ENCODE measurements at places on chromosomes 6 and 20.

DNA sequence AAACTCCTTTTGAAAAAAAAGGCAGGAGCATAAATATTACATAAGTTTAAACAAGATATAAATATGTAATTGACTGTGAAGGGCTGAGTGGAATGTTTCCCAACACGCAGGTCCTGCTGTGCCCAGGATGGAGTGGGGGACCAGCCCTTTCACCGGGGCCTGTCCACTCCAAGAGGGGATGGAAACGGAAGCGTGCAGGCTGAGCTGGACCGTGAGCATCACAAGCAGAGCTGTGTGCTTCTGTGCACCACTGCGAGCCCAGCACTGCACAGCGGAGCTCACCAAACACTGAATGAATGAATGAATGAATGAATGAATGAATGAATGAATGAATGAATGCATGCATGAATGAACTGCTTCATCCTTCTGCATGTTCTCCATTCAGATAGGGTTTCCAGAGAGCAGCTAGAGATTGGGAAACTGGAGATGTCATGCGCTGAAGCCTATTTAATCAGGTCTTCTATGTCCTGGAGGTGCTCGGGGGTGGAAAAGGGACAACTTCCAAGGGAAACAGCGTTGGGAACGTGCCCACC is 157.7 kb downstream of the ANKRD60 start:
- DNase-seq: no peak

DNA sequence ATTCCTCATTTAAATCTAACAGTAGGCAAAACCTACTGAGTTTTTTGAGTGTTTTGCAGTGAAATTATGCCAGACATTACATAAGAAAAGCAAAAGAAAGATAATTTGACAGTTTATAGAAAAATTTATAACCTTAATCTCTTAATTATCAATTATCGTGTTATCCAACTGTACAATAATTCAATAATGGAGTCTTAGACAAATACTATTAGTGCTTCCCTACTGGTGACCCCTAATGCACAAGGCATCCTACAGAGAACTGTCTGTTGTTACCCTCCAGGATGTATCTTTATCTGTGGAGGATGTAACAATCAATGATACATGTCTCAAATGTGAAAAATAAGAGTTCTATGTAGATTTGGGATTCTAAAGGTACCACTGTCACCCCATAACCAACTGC is 1687.6 kb downstream of the GRIK2 start:
- DNase-seq: no peak

DNA sequence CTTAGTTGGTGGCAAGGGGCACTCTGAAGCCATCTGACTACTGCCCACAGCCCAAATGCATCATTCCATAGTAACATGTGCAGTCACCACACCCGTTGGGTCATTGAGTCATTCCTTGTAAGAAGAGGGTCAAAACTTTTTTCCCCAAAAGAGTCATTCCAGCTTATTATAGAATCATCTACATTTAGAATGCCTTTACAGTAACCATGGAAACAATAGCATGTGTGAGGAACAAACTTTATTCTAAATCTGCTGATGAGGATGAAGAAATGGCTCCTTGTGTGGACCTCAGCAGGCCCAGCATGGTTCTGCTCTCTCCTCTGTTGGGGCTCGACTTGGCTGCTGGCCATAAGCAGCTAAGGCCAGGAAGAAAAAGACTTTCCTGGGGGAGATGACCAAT is 111.2 kb upstream of the PTPRT start:
- DNase-seq: no peak

GRCh38 chr6:162478192-162478671 is 249.3 kb downstream of the PRKN start:
- DNase-seq: no peak

DNA sequence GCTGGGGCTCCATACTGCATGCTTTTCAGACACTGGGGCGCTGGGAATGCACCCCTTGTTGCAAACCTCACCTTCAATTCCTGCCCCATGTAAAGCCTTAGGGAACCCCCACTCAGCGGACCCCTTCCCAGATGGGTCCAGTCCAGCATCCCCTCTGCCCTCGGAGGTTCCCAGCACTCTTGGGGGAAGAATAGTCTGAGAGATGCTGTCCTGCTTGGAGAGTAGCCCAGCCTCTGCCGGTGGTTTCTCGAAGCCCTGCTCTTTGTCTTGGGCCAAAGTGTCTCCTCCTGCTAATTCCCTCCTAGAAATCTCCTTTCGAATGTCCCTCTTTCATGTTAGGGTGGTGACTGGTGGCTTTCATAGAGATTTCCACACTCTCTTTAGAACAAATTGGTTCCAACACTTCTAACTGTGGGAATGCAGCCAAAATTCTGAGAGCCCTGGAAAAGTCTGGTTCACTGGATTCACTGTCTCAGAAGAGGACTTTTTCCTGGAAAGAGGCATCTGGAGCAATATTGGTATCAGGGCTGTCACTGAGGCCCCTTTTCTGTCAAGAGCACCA is 24.9 kb upstream of the SULF2 start:
- no peak for DNase-seq

GRCh38 chr6:134415656-134416055 is 97.7 kb upstream of the SGK1 start:
- no peak for DNase-seq

GRCh38 chr20:46964618-46965455 is 70.2 kb downstream of the EYA2 start:
- no peak for DNase-seq

- DNase-seq: no peak
These were observed 47.6 kb downstream of the ZDHHC14 start for GRCh38 chr6:157428427-157429202.

DNA sequence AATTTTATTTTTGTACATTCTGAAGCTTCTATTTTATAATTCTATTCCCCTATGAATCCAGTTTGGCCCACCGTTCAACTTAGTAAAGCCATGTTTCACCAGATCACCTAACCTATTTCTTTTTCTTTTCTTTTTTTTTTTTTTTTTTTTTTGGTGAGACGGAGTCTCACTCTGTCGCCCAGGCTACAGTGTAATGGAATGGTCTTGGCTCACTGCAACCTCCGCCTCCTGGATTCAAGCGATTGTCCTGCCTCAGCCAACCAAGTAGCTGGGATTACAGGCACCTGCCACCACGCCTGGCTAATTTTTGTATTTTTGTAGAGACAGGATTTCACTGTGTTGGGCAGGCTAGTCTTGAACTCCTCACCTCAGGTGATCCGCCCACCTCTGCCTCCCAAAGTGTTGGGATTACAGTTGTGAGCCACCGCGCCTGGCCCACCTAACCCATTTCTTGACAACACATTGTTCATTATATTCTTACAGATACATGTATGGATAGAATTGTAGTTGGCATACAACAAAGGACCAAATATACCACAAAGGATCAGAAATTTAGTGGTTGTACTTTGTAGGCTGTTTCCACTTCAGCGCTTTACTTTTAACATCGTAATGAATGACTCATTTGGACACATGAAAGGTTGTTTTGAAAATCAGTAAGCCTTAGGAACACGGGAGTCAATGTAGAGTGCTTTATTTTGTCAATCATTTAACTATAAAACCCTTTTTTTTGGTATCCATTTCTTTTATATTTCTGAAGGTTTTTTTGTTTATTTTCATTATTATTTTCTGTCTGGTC is 63.2 kb downstream of the GJA1 start:
- DNase-seq: no peak

GRCh38 chr6:156782691-156783320 is 5.6 kb downstream of the ARID1B start:
- no peak for DNase-seq

DNA sequence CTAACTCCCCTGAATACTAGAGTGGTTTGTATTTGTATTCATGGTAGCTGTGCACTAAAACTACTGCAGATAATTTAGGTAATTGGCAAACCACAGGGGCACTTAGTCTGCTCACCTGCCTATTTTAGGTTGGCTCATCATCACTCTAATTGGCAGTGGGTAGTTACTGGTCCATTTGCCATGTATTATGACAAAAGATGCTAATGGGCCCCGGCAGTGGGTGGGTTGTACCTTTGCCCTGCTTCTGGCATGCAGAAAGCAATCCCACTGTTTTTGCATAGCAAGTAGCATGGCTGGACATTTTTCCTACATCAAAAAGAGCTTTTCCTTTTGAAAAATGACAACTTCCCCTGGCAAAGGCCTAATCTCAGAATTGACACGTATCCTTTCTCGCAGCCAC is 741.4 kb upstream of the MAP3K7 start:
- DNase-seq: no peak

DNA sequence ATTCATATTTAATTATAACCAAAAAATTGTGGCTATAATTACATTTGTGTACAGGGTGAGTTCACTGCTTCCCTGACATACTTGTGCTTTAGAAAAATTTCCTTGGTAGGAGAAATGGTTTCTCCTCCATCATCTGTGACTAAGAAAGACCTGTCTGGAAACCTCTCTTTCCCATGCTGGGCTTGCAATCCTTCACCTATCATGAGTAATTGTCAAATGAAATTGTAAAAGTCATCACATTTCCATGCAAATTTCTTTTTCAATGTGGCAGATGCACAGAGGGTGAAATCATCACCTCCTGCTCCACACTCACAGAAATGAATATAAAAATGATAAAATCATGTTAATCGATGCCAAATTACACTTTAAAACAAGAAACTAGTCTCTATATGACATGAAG is 1.5 kb upstream of the SIRPB1 start:
- DNase-seq: no peak

DNA sequence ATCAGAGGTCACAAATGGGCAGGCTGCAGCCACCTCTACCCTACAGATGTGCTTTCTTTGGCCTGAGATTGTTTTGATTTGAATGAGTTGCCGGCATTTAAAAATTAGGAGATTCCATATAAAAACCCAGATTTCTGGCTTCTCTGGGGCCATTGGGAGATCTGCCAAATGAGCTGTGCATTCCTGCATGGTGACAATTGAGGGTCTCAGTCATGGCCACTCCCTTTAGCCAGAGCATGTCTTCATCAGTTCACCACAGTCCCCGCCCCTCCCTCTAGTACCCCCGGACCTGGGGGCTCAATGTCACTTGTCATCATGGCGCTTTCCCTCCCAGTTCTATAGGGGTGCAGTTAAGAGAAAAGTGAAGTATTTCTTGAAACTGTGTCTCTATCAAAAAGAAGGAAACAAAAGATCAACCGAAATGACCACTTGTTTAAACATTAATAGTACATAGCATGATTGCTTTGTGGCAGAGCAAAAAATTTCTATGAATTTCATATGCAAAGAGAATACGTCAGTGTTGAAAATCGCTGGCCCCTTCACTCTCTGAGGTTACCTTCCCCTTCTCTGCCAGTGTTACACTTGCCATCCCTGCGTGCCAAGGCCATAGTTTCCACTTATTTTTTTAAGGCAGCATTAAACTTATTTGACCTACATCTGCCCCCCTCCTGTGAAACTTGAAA is 21.1 kb downstream of the EYA2 start:
- no peak for DNase-seq

- peak; percentile 75 for DNase-seq
These were observed 21.6 kb downstream of the SASH1 start for GRCh38 chr6:148364056-148364824.

- no peak for DNase-seq
These were observed 418.0 kb upstream of the OPRM1 start for GRCh38 chr6:153621070-153621469.

- peak; percentile 96 for DNase-seq
These were observed 15.9 kb downstream of the AGPAT4 start for GRCh38 chr6:161257793-161258457.

DNA sequence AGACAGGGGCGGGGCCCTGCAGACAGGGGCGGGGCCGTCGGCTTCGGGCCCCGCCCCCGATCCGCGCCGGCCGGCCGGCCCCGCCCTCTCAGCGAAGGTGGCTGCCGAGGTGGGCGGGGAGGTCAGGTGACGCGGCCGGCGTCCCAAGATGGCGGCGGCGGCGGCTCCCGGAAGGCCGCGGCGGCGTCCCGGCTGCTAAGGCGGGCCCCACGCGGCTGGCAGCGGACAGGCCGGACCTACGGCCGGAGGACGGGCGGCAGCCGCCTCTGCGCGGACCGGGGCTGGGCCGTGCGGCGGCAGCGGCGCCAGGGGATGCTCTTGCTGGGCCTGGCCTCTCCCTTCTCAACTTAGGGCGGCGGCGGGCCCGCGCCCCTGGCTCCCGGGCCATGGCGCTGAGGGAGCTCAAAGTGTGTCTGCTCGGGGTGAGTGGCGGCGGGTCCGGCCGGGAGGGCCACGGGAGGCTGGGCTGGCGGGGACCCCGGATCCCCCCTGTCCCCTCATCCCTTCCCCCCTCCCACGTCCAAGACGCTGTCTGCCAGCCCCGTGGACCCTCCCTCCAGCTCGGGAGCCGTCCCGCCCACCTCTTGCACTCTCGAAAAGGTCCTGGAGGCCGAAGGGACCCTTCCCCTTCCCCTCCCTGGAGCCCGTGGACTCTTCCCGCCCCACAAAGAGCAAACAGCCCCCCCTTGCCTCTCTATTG is at the start of gene RAB22A:
Gene RAB22A, plus strand, starts transcription at position 125 of the 700 bp plus-strand sequence. Its CDS starts 262 bp downstream, at position 387.
- peak; percentile 78 for DNase-seq

DNA sequence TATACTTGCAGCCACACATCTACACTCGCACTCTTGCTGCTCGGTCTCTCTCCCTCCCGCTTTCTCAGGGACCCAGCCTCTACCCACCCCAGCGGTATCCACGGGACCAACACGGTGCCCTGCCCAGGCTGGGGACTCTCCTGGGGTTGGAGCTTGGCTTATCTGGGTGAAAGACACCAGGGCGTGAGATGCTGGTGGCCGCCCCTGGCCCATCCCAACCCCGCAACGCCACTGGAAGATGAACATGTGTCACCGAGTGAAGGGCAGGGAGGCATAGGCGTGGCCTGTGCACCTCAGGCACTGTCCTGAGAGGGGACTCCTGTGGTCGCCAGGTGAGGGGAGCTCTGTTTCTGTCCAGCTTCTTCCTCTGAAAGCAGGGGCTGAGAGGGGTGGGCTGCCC is 47.4 kb downstream of the NINL start:
- no peak for DNase-seq

DNA sequence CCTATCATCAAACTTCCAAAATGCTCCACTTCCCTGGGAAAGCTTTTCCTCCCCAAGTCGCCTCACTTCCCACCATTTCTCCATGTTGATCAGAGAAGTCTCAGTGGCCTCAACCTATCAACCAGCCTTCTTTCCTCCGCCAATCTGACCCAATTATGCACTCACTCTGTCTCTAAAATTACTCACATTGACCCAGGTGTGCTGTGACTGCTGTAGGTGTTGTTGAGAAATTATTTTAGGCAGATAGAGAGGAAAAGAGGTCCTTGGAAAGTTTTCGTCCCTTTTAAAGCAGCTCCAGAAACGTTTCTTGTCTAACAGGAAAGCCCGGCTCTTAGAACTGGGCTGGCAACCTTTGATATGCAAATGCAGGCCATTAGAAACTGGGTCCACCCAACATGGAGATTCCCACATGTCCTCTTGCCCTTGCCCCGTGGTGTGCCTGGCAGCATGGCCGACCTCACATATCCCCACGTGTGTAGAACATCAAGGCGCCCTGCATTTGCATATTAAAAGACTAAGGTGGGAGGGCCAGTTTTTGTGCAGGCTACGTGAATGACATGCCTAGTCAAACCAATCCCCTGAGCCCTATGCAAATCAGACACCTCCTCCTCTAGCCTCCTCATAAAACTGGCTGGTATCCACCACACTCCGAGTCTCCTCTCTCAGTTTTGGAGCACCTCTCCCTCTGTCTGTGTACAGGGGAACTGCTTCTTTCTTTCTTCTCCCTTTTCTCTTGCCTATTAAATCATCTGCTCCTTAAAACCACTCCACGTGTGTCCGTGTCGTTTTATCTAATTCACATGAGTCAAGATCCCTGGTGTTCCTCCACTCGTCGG is 12.9 kb downstream of the IPCEF1 start:
- DNase-seq: peak; percentile 21

GRCh38 chr20:31839782-31840487 is 5.5 kb downstream of the FOXS1 start:
- no peak for DNase-seq
